ENCODE measurements at places on chromosomes 12 and 14.

DNA sequence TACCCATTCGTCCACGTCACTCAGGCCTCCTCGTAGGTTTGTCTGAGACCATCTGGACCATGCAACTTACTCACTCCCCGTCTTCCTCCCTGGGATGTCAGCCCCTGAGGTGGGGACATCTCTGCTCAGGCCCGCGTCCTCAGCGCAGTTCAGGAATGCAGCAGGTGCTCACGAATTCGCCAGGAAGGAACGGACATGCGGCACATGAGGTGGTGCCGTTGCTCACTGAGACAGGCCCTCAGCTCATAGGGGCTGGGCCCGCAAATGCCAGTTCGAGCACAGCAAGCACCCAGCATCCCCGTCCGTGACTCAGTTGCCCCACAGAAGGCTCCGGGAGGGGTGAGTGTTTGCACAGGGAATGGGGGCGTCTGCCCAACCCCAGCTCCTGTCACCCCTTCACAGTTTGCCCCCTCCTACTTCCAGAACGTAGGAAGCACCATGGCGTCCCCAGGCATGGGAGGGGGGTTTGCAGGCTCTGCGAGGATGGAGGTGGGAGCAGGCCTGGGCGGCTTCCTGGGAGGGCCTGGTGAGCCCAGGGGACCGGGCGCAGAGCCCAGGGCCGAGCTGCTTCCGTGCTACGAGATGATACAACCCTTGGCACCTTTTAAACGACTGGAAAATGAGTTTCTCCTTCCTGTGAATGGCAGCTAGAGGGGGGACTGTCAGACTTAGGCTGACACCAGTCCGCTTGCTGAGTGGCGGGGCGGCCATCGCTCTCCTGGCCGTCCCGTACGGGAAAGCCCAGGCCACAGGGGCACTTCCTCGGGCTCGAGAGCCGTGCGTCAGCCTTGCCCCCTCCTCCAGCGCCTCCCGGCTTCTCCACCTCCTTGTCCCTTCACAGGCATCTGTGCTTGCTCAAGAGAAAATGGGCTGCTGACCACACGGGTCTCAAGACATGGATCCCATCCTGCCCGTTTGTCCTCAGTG is 6.9 kb downstream of the GALNT9 start:
- DNase-seq, result no peak

DNA sequence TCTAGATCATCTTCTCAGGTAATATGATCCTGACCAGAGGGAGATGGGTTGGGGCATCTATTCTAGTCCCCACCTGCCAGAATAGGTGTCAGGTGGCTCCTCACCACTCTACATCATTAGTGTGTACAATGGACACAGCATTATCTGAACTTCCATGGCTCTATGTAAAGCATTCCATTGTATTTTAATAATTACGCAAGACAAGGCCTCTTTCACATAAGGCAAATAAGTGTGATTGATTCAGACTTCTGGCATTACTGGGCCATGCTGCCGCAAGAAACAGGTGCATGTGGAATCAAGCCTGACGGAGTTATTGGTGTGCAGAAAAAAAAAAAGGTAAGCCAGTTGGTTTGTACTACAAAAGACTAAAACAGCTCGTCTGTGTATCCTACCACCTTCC is 3.1 kb upstream of the DDHD1 start:
- DNase-seq, result no peak

GRCh38 chr14:80049055-80049454 is 162.2 kb downstream of the DIO2 start:
- DNase-seq, result no peak

GRCh38 chr14:62661818-62662217 is 383.4 kb downstream of the KCNH5 start:
- no peak for DNase-seq

GRCh38 chr12:95481072-95481471 is 7.1 kb downstream of the METAP2 start:
- DNase-seq, result no peak

GRCh38 chr12:123787466-123787865 is 25.4 kb downstream of the DNAH10 start:
- no peak for DNase-seq

- no peak for DNase-seq
These were observed 34.6 kb upstream of the PPP2R5C start for GRCh38 chr14:101726954-101727302.

DNA sequence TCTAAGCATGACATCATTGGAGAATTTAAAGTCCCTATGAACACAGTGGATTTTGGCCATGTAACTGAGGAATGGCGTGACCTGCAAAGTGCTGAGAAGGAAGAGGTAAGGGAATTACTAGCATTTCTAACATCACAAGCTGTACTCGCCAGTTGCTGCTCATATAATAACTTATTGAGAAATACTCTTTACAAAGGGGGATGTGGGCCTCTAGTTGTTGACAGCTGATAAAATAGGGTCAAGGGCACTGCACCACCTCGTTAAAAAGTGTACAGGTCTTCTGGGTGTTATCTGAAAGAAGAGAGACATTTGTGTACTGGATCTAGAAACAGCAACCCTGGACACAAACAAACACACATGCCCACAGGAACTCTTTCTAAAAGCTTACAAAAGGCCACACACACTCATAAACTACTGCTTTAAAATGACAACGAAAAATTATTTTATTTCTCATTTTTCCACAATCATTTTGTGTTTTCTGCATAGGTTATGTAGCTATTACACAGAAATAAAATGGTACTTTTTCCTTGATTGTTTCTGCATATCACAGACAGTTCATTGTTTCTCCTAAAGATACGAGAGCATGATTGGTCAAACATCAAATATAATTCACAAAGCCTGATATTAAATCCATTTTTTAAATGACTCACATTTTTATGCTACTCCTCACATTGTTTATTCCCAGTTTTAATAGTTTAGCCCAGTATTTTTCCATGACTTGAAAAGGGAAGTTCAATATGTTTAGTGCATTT is 391.1 kb downstream of the PAWR start:
- no peak for DNase-seq

DNA sequence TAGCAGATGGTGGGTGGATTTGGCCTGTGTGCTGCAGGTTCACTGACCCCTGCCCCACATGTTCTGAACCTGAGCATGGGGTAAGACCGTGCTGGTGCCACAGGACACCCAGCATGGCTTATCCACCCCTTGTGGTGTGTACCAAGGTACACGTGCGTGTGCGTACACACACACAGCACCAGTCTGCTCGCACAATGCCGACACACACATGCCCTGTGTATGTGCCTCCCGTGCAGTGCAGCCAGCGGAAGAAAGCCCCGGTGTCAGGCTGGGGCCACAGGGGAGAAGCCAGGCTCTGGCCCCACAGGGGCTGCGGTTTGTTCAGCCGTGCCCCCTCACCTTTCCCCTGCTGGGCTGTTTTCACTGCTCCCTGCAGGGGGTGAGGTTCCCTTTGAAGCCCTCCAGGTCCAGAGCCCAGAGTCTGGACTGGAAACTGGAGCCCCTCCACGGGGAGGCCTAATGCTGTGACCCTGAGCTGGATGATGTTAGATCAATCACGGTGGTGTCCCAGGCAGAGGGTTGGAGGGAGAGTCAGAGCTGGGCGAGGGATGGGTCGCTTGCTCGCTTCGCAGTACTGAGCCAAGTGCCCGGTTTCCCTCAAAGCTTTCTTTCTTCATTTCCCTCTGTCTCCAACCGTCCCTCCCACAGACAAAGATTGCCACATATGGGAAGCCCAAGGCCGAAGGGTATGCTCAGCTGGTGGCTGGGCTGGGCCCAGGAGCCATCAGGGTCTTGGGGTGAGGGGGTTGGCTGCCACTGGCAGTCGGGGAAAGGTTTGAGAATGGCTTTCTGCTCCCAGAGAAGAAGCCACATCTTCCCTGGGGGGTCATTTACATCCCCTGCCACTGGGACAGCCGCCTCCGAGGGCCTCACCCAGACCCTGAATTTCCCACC is 6.2 kb downstream of the DTX1 start:
- DNase-seq, result no peak

- peak; percentile 67 for DNase-seq
These were observed 249.7 kb downstream of the FOXG1 start for GRCh38 chr14:29016050-29016900.

- DNase-seq, result peak; percentile 58
These were observed 1.0 kb downstream of the NAA25 start for GRCh38 chr12:112107306-112108201.

DNA sequence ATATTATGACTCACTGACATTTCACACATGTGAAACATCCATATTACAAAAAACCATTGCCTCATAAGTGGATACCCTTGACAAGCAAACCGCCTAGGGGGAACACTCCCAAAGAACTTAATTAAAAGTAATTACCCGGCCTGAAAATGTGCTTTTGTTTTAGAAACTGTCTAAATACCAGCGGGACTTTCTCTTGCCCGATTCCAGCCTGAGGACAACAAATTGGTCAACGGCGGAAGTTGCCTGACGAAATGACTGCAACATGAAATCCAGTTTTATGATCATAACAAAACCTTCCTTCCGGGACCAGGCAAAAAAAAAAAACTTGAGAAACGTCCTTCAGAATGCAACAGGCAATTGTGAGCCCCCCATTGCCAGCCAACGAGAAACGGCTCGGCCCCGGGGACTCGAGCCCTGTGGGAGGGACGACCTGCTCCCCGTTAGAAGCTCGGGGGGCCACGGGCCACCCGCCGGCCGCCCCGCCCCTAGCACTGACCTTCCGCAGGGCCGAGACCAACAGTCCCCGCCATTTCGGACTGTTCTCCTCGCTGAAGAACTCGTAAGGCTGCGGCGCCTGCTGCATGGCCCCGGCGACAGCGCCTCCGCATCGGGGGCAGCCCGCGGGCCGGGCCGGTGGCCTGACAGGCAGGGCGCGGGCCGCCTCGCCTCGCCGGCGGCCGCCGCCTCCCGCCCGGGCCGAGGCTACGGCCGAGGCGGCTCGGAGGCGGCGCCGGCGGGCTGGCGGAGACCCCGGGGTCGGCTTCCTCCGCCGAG is 490 bp downstream of the SOS2 start:
- DNase-seq, result peak; percentile 85

- DNase-seq, result no peak
These were observed 131.4 kb downstream of the DICER1 start for GRCh38 chr14:95025941-95026340.

DNA sequence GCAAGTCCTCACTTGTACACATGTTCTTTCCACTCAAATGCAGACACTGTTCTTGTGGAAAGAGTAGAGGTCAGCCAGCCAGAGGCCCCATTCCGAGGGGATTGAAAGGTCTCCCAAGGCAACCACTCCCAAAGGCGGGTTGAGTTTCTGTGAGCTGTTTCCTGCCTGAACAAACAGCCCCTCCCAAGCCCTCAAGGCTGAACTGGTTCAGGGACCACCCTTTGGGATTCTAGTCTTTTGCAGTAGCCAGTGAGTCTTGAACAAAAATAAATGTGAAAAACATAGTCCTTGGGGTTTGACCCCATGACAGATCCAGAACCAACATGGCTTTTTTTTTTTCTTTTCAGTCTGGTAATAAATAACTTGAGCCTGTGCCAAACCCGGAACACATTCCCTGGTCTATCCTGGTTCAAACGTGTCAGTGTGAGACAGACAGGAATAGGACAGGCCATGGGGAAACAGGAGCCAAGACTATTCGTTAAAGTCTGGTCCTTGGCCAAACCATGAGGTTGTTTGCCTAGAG is 17.6 kb upstream of the STK38L start:
- DNase-seq, result peak; percentile 36

- peak; percentile 67 for DNase-seq
These were observed 109.0 kb upstream of the AMIGO2 start for GRCh38 chr12:47188576-47189441.

GRCh38 chr12:12909228-12909994 is 18.0 kb downstream of the GPRC5A start:
- no peak for DNase-seq

- no peak for DNase-seq
These were observed 41.9 kb downstream of the PELI2 start for GRCh38 chr14:56160088-56160487.

GRCh38 chr12:108805136-108805535 is 52.2 kb downstream of the SSH1 start:
- DNase-seq, result peak; percentile 73

GRCh38 chr12:4439736-4440135 is 5.9 kb downstream of the FGF6 start:
- no peak for DNase-seq

GRCh38 chr12:7907009-7907408 is 29.0 kb downstream of the SLC2A3 start:
- peak; percentile 19 for DNase-seq

DNA sequence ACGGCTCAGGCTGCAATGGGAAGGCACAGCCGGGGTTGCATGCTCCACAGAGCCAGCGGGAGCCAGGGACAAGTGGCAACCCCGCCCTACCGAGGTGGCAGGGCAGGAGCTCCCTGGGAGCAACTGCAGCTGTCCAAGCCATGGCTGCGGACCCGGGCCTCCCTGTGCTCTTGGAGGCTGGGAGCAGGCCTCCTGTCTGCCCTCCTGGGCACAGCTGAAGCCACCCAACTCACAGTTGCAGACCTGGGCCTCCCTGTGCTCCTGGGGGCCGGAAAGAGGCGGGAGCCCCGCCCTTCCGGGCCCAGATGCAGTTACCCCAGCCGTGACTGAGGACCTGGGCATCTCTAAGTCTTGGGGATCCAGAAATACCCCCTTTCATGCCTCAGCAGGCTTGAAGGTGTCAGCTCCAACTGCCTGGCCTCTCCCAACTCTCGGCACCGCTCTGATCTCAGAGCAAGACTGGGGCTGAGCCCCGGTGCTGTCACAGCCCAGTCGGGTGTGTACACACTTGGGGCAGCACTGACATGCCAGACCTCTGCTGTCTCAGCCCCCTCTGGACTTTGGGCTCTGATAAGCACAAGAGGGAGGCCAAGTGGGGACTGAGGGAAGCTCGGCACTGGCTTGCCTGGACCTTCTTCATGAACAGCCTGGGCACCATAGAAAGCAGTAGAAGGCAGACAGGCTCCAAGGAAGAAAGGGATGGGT is 7.5 kb upstream of the RASSF9 start:
- no peak for DNase-seq

DNA sequence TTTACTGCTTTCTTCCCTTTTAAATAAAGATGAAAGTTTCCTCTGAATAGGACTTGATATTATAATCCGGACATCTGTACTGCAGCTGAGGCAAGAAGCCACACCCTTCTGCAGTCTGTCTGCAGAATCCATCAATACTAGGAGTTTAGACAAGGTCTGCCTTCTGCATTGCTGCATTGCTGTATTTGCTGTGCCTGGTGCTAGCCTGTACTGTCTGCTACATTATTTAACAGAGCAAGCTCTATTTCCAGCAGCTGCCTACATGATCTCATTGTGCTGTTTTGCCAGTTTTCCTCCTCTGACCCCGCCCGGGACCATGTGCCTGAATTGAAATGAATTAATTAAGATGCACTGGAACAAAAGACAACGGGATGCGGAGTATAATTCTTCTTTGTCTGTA is 1.7 kb downstream of the TUBA1A start:
- peak; percentile 71 for DNase-seq

DNA sequence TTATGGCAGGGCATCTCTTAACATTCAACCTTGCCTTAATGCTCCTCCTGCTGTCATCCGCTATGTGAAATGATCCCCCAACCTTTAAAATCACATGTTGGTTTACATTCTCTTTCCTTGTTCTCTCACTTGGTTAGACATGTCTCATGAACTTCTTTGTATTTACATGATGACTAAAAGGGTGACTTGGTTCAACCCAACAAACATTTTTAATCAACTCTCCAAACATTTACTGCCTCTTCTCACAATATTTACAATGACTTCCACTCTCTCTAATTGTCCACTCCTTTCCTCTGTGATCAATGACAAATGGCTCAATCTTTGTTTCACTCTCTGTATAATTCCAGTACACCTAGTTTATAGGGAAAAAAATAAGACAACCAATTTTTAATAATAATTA is 506.1 kb downstream of the NELL2 start:
- DNase-seq, result no peak

All from adipocyte (in vitro differentiated cells).